ENCODE measurements at places on chromosomes 12 and 14. TPM values are rescaled to one million over a fixed set of nuclear protein-coding genes. Genes with fewer than 3 reads are reported as not detected.

KRT77 gene
- total RNA-seq, result not detected

NID2 gene
- total RNA-seq, result 0.15 TPM

DNA sequence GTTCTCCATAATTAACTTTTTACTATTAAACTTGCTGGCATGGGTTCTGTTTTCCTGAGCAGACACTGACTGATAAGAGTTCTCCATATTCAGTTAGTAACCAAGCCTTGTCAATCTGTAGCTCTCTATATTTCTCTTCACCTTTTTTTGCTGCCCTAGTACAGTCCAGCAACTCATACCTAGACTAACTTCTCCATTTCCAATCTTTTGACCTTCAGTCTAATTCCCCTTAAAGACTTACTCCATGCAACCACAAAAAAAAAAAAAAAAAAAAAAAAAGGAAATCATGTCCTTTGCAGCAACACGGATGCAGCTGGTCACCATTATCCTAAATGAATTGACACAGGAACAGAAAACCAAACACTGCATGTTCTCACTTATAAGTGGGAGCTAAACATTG, 125.7 kb upstream of the KRAS start:
- no peak for DNase-seq

- DNase-seq, result peak; percentile 76
These were observed 685 bp upstream of the MYL6B start for GRCh38 chr12:56151672-56152131.
